ENCODE measurements at places on chromosomes 3 and 15. TPM values are rescaled to one million over a fixed set of nuclear protein-coding genes. Genes with fewer than 3 reads are reported as not detected.

DNA sequence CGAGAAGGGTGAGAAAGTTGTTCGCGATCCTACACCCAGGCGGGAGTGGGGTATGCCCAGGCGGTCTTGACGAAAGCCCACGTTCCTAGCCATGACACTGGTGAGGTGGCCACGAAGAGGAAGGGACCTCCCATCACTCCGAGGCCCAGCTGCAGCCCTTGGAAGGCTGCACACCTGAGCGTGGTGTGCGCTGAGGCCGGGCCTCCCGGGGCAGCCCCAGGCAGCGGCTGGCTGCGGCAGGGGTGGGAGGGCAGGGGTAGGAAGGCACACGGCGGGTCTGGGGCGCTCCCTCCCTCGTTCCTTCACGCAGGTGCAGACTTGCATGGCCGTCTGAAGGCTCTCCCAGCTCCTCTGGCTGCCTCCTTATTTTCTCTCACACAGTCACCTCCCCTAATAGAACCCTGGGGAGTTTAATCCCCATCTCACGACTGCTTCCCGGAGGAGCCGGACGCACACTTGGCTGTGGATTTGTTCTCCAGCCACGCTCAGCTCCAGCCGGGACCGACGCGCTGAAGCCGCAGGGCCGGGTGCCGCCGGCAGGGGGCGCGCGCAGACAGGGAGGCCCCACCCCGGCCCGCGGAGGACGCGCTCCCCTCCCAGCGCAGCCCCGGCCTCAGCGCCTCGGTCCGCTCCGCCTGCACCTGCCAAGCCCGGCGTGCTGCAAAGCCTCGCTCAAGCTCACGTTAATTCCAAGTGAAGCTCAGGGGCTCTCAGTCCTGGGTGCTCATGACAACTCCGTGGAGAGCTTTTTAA, 37.8 kb upstream of the MUC4 start:
- H3K4me3 ChIP-seq, result no peak overlapping the region
- H3K27me3 ChIP-seq, result peaks cover 6% of the 10 kb centered on the region
- H3K36me3 ChIP-seq, result no peaks in the 10 kb centered on the region
- peaks cover 27% of the 10 kb centered on the region for H3K4me1 ChIP-seq
- DNase-seq, result no peak
- no peak overlapping the region for H3K27ac ChIP-seq

- H3K27ac ChIP-seq, result no peak overlapping the region
- H3K36me3 ChIP-seq, result no peaks in the 10 kb centered on the region
- no peaks in the 10 kb centered on the region for H3K27me3 ChIP-seq
- H3K4me3 ChIP-seq, result no peak overlapping the region
Measured at GRCh38 chr3:139509631-139510030, 29.9 kb downstream of the RBP1 start.

DNA sequence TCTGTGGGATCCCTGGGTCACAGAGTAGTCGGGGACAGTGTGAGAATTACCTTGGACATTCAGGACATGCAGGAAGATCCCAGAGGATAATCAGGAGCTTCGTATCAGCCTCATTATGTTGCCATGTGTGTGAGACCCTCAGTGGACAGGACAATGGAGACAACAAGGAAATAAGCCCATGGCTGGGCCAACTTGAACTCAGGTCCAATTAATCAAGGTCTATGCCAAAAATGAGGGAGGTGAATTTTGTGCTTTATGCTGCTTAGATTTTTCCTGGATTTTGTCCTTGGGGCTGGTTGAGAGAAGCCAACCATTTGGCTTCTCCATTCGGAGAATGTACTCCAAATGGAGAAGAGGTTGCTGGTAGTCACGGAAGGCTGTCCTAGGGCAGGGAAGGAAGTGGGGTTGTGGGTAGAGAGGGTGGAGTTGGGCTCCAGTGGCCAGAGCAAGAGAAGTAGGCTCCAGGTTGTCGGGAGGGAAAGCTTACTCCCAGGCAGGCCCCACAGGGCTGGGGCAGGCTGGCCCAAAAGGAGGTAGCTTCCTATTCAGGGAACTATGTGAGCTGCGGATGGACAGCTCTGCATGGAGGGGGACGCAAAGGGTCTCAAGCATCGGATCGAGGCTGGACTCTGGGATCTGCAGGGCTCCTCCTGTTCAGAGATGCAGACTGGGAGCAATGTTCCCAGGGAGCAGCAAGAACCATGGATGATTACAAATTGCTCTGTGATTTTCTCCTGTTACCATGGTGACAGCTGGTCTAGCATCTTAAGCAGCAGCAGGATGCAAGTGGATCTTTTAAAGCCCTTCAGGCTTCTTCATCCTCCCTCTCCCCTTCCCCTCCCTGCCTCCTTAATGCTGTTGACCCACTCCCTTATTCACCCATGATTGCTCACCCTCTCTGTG, 91.1 kb downstream of the WNT7A start:
- H3K4me3 ChIP-seq, result no peak overlapping the region
- H3K27ac ChIP-seq, result no peak overlapping the region
- DNase-seq, result no peak

GRCh38 chr3:24493746-24494617, 668 bp downstream of the THRB start:
- H3K36me3 ChIP-seq, result no peaks in the 10 kb centered on the region
- no peak for DNase-seq
- no peak overlapping the region for H3K4me3 ChIP-seq
- H3K27ac ChIP-seq, result no peak overlapping the region
- peaks cover 15% of the 10 kb centered on the region for H3K27me3 ChIP-seq

GRCh38 chr3:129534428-129535027, 6.1 kb downstream of the RHO start:
- H3K27ac ChIP-seq, result no peak overlapping the region
- H3K36me3 ChIP-seq, result no peaks in the 10 kb centered on the region
- H3K27me3 ChIP-seq, result no peaks in the 10 kb centered on the region
- no peak for DNase-seq
- H3K4me3 ChIP-seq, result no peak overlapping the region

DNA sequence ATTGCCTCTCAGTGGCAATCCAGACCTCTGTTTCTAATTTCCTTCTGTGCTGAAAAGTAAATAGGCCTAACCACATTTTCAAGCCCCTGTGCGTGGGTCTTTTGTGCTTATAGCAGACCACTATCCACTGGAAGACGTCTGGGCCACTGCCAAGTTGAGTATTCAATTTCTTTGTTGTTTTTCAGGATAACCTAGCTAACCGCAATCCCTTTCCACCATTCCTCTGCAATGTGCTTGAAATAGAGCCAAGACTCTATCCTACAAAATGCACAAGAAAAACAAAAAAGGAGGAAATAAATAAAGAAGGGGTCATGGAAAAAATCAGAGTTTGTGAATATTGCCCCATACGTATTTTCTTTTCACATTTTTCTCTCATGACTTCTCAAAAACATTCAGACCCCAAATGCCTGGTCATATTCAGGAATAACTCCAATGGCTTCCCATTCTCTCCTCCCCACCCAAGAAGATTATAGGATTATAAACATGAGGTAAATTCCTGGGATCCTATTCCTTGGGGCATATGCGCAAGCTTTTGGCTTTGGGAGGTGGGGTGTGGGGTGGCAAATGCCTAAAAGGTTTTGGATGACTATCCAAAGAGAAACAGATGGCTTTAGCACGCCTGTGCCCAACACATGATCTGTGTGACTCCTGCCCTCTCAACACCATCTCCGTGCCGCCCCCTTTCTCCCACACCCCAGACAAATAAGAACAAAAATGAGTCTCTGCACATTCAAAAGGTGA, 217.9 kb upstream of the THBS1 start:
- peak overlapping the region; percentile 89 for H3K27ac ChIP-seq
- peak; percentile 96 for DNase-seq
- H3K4me3 ChIP-seq, result peak overlapping the region; percentile 42

GRCh38 chr3:87009271-87009670, 18.3 kb upstream of the VGLL3 start:
- no peak for DNase-seq
- peaks cover 4% of the 10 kb centered on the region for H3K27me3 ChIP-seq
- peaks cover 17% of the 10 kb centered on the region for H3K4me1 ChIP-seq
- peak overlapping the region; percentile 38 for H3K4me3 ChIP-seq
- H3K36me3 ChIP-seq, result no peaks in the 10 kb centered on the region

DNA sequence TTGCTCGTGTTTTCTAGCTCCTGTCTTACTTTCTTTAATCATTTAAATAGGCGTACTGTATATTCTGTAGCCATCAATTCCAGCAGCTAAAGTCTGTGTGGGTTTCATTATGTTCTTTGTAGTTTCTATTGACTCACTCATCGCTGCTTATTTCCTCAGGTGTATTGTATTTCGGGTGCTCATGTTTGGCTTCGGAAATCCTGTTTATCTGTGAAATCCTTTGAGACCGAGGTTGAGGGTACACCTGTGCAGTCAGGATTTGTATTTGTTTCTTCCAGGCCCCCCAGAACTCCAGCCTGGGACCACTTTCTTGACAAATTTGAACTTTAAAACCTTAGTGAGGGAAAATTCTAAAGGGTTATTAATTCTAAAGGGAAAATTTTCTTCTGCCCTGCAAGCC, 2.0 kb upstream of the PAK2 start:
- no peaks in the 10 kb centered on the region for H3K27me3 ChIP-seq
- peaks cover 32% of the 10 kb centered on the region for H3K4me1 ChIP-seq
- no peak for DNase-seq

- H3K27ac ChIP-seq, result no peak overlapping the region
- peaks cover 3% of the 10 kb centered on the region for H3K27me3 ChIP-seq
- H3K4me1 ChIP-seq, result peaks cover 24% of the 10 kb centered on the region
Measured at GRCh38 chr3:57727106-57727505, 29.0 kb upstream of the SLMAP start.

DNA sequence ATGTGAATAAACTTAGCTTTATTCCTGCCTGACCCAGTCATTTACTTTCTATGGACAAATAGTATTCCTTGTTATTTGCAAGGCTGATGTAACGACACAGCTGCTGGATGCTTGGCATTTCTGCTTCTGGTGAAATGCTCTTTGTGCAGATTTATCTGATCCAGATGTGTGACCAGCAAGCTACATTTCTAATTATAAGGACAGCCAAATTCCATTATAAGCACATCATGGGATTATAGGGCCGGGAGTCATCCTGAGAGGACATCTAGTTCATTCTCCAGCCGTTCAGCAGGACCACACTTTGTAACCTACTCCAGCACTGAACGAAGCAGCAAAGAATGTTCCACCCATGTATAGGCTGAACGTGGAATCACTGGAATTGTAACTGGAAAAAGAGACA, 42.9 kb downstream of the FNDC3B start:
- DNase-seq, result peak; percentile 95
- no peaks in the 10 kb centered on the region for H3K27me3 ChIP-seq
- H3K27ac ChIP-seq, result peak overlapping the region; percentile 87

GRCh38 chr3:83513051-83513450, 1445.7 kb upstream of the CADM2 start:
- DNase-seq, result no peak
- no peak overlapping the region for H3K27ac ChIP-seq
- H3K27me3 ChIP-seq, result no peaks in the 10 kb centered on the region
- no peak overlapping the region for H3K4me3 ChIP-seq
- no peaks in the 10 kb centered on the region for H3K4me1 ChIP-seq

DNA sequence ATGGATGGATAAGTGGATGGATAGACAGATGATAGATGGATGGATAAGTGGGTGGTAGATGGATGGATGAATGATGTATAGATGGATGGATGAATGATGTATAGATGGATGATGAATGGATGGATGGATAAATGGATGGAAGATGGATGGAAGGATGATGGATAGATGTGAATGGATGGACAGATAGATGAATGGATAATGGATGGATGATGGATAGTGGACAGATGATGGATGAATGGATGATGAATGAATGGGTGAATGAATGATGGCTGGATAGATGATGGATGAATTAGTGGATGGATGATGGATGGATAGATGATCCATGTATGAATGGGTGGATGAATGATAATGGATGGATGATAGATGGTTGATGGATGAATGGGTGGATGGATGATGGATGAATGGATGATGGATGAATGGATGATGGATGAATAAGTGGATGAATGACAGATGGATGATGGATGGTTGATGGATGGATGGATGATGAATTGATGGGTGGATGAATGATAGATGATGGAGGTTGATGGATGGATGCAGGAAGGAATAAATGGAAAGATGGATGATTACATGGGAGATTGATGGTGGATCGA, 69.3 kb downstream of the ITGA11 start:
- H3K27ac ChIP-seq, result no peak overlapping the region
- H3K27me3 ChIP-seq, result peaks cover 8% of the 10 kb centered on the region
- DNase-seq, result no peak
- H3K4me1 ChIP-seq, result peaks cover 7% of the 10 kb centered on the region
- H3K4me3 ChIP-seq, result no peak overlapping the region

DNA sequence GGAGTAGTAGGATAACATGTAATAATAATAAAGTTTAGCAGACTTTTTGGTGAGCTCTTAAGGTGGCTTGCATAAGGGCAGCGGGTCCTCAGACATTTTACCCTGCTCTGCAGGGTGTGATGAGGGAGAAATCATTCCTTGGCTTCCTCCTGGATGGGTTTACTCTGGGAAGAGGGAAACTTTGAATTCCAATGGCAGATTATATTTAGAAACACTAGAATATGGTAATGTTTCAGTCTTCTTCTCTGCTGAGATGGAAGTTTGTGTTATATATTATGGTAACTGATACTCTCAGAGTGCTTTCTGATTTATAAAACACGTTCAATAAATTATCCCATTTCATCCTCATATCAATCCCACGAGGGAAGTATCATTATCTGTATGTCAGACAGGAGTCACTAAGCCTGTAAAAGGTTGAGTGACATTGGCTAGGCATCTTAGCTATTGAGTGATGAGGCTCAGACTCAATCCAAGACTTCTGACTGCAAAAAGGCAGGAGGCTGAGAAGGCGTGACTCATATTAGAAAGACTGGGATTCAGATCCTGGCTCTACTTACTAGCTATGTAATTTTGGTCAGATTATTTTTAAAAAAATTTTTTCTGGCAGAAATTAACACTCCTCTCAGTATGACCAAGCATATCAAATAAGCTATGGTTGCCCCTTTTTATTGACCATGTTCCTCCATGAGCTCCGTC, 19.3 kb downstream of the PDIA5 start:
- peaks cover 79% of the 10 kb centered on the region for H3K4me1 ChIP-seq
- H3K36me3 ChIP-seq, result peaks cover 7% of the 10 kb centered on the region
- H3K27ac ChIP-seq, result no peak overlapping the region
- no peak overlapping the region for H3K4me3 ChIP-seq
- DNase-seq, result no peak

GRCh38 chr15:94485148-94485719, 253.9 kb downstream of the MCTP2 start:
- H3K36me3 ChIP-seq, result no peaks in the 10 kb centered on the region
- H3K4me3 ChIP-seq, result no peak overlapping the region
- no peak overlapping the region for H3K27ac ChIP-seq
- no peaks in the 10 kb centered on the region for H3K27me3 ChIP-seq
- no peak for DNase-seq

DNA sequence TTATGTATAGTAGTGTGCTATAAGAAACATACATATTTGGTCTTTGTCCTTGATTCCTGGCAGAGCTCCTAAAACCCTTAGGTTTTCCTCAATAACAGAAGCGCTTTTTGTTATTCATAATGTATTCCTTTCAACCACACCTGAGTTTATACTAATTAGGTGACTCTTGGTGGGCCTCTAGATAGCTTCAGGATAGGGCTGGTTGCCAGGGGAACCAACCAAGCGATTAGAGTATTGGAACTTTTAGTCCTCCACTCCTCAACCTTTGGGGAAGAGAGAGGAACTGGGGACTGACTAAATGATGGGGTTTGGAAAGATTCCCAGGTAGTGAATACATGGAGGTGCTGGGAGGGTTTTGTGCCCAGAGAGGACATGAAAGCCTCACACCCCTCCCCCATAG, 24.6 kb downstream of the TMCC1 start:
- H3K4me1 ChIP-seq, result no peaks in the 10 kb centered on the region
- H3K27me3 ChIP-seq, result no peaks in the 10 kb centered on the region
- no peak overlapping the region for H3K27ac ChIP-seq
- H3K4me3 ChIP-seq, result no peak overlapping the region
- no peak for DNase-seq

Gene HYAL1
- 0.28 TPM for total RNA-seq

Gene LINGO1
- total RNA-seq, result not detected

Gene MASP1
- total RNA-seq, result 109 TPM

Gene HIGD2B
- total RNA-seq, result not detected

Gene SPINK8
- not detected for total RNA-seq

Gene TUSC7
- total RNA-seq, result not detected
